ENCODE measurements at places on chromosomes 5 and 9. TPM values are rescaled to one million over a fixed set of nuclear protein-coding genes. Genes with fewer than 3 reads are reported as not detected.

Gene ADRA1B
- 0.23 TPM for total RNA-seq

Gene IL7R
- total RNA-seq = 34.9 TPM

Gene DMRT2
- total RNA-seq = 0.26 TPM

Gene GRIA1
- not detected for total RNA-seq

Gene C5orf46
- total RNA-seq = not detected

Gene BTNL3
- not detected for total RNA-seq

Gene NMUR2
- not detected for total RNA-seq

Gene SAXO1
- 0.57 TPM for total RNA-seq

Gene OR1Q1
- total RNA-seq = not detected

Gene SHOC1
- total RNA-seq = 0.16 TPM

Gene IL3
- not detected for total RNA-seq

Gene MEGF10
- total RNA-seq = 1.1 TPM

Gene DNAJB5
- 24.2 TPM for total RNA-seq

Gene ADAMTS13
- 3.5 TPM for total RNA-seq

Gene ZNF367
- total RNA-seq = 1.8 TPM

All from ureter (tissue), 1 donor.